Suprapubic skin (tissue), 4 donors: ENCODE measurements at places on chromosomes 11 and 22. TPM values are rescaled to one million over a fixed set of nuclear protein-coding genes. Genes with fewer than 3 reads are reported as not detected.
A peak's percentile ranks its signal among the peaks of the same experiment; 100 is the strongest.

Gene CCDC89
- total RNA-seq = 0.72 TPM

- H3K27ac ChIP-seq = no peak overlapping the region
- no peak for DNase-seq
- no peak overlapping the region for H3K4me3 ChIP-seq
These were observed 108.2 kb upstream of the OR4B1 start for GRCh38 chr11:48108231-48109045.

- peaks cover 63% of the 10 kb centered on the region for H3K4me1 ChIP-seq
- H3K27ac ChIP-seq = peak overlapping the region; percentile 18
- DNase-seq = no peak
- H3K4me3 ChIP-seq = no peak overlapping the region
- H3K27me3 ChIP-seq = peaks cover 10% of the 10 kb centered on the region
These were observed 20.0 kb downstream of the DAGLA start for GRCh38 chr11:61700212-61700611.

Gene MOGAT2
- total RNA-seq = 4.5 TPM

GRCh38 chr11:18706330-18707243 is 8.0 kb downstream of the TMEM86A start:
- peaks cover 9% of the 10 kb centered on the region for H3K36me3 ChIP-seq
- peaks cover 27% of the 10 kb centered on the region for H3K4me1 ChIP-seq
- H3K4me3 ChIP-seq = peak overlapping the region; percentile 60
- DNase-seq = no peak

GRCh38 chr11:76543006-76543703 is 98.3 kb downstream of the EMSY start:
- H3K4me3 ChIP-seq = no peak overlapping the region
- no peak for DNase-seq
- H3K27me3 ChIP-seq = no peaks in the 10 kb centered on the region

DNA sequence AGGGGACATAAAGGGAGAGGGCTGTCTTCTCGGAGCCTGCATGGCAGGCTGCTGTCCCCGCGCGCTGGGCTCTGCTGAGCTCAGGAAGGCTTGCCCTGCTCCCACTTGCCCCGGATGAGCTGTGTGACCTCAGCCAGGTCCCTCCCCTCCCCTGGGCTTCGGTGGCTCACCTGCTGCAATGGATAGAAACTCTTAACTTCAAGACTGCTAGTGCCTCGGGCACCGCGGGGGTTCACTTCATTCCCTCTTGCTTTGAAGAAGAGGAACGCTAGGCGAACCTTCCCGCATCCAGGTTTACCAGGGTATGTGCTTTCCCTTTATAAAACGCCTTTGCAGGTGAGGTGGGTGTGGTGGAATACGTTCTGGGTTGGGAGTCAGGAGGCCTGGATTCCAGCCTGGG is 115.0 kb downstream of the PHF21B start:
- H3K36me3 ChIP-seq = no peaks in the 10 kb centered on the region
- H3K4me3 ChIP-seq = no peak overlapping the region
- H3K27ac ChIP-seq = no peak overlapping the region
- peak; percentile 73 for DNase-seq

GRCh38 chr22:26970809-26971394 is 313.5 kb downstream of the MIAT start:
- no peaks in the 10 kb centered on the region for H3K36me3 ChIP-seq
- no peak for DNase-seq

Gene SHISA8
- total RNA-seq = not detected

- H3K4me3 ChIP-seq = no peak overlapping the region
- peak; percentile 52 for DNase-seq
- peaks cover 45% of the 10 kb centered on the region for H3K27me3 ChIP-seq
- H3K4me1 ChIP-seq = peaks cover 22% of the 10 kb centered on the region
These were observed 100.6 kb upstream of the FGF3 start for GRCh38 chr11:69919659-69920344.

DNA sequence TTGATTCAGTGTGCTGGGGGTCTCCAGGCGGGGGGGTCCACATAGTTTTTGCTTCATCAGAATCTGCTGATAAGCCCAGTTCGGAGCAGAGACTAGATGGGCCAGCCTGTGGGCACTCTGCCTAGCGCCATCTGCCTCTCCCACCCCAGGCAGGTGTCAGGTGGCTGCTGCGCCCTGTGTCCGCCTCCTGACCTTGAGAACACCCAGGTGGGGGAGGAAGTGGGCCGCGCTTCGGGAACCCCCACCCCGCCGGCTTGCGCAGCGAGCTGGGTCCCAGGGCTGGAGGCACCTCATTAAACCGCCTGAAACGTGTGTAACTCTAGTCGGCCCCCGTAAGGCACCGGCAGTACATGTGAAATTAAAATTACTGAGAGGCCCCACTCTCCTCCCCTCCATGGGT is 113.6 kb downstream of the KCNQ1 start:
- no peak overlapping the region for H3K27ac ChIP-seq
- no peaks in the 10 kb centered on the region for H3K36me3 ChIP-seq
- no peak for DNase-seq
- no peaks in the 10 kb centered on the region for H3K27me3 ChIP-seq
- no peaks in the 10 kb centered on the region for H3K4me1 ChIP-seq
- no peak overlapping the region for H3K4me3 ChIP-seq

Gene FJX1
- total RNA-seq = 16.8 TPM

Gene OR51B5
- not detected for total RNA-seq

DNA sequence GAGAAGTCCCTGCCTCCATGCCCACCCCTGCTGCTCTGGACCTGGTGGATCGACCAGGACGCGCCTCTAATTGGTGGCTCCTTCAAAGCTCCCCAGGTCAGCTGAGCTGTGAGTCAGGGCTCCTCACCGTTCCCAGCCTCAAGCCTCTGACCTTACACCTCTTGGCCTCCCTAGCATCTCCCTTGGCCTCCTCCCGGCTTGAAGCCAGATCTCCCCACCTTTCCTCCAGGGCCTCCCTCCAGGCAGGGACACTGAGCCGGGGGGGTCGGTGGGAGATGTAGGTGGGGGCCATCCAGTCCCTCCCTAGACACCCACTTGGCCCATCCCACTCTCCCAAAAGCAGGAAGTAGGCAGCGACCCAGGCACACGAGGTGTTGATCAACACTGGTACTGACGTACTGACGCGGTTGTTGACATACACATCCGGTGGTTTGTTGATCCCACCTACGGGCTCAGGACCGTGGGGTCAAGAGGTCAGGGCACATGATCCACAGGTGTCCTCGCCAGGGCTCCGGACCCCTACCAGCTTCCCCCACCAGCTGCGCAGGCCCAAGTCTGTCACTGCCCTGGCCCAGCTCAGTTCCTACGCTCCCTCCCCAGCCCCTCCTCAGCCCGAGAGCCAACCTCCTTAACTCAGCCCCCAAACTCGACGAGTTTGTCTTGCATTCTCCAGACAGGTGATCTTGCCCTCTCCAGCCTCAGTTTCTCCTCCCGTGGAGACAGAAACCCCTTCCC is 802 bp downstream of the ATG2A start:
- peak overlapping the region; percentile 81 for H3K27ac ChIP-seq
- peak; percentile 87 for DNase-seq
- no peaks in the 10 kb centered on the region for H3K27me3 ChIP-seq
- peaks cover 34% of the 10 kb centered on the region for H3K4me1 ChIP-seq

Gene SEPTIN5
- 116 TPM for total RNA-seq

- peaks cover 7% of the 10 kb centered on the region for H3K36me3 ChIP-seq
- peak overlapping the region; percentile 57 for H3K4me3 ChIP-seq
- H3K27me3 ChIP-seq = no peaks in the 10 kb centered on the region
- H3K27ac ChIP-seq = no peak overlapping the region
- peaks cover 53% of the 10 kb centered on the region for H3K4me1 ChIP-seq
- DNase-seq = no peak
These were observed 765 bp downstream of the RCOR2 start for GRCh38 chr11:63915961-63916836.

- no peaks in the 10 kb centered on the region for H3K4me1 ChIP-seq
- H3K27me3 ChIP-seq = peaks cover 15% of the 10 kb centered on the region
- no peaks in the 10 kb centered on the region for H3K36me3 ChIP-seq
These were observed 41.4 kb upstream of the TTLL12 start for GRCh38 chr22:43228330-43228729.

DNA sequence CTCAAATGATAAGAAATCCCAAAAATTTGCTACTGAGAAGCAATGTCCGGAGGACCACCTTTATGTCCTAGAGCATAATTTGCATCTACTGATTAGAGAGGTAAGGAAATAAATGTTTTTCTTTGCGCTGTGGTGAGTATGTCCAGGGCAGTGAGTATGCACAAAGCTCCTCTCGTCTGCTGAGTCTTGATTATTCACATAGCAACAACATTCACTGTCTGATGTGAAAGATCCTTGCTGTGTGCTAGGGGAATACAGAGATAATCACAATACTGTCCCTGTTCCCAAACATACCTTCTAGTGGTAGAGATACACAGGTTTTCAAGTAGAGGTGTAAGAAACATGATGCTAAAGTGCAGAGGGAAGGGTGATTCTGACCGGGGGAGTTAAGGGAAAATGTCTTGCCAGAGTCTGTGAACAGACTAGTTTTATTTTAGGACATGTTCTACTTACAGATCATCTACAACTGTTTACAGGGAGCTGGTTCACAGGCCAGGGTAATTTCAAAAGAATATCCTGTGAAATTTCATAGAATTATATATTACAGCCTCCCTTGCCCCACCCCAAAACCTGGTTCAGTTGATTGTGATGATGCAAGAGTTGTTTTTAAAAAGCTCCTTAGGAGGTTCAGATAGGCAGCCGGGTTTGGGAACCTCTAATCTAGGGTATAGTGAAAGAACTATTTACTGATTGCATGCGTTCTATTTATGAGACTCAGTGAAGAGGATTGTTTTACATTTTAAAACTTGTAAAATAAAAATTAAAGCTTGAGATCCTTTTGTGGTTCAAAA is 12.6 kb downstream of the MED17 start:
- no peaks in the 10 kb centered on the region for H3K27me3 ChIP-seq
- no peak overlapping the region for H3K27ac ChIP-seq
- H3K4me3 ChIP-seq = no peak overlapping the region
- no peaks in the 10 kb centered on the region for H3K4me1 ChIP-seq

DNA sequence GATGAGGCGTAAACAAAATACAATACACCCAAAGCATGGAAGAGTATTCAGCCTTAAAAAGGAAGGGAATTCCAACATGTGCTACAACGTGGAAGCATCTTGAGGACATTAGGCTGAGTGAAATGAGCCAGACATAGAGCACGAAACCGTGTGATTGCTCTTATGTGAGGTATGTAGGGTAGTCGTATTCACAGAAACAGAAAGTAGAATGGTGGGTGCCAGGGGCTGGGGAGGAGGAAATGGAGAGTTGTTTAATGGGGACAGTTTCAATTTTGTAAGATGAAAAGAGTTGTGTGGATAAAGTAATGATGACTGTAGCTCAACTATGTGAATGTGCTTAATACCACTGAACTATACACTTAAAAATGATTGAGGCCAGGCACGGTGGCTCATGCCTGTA is 10.2 kb upstream of the KMT5B start:
- H3K27me3 ChIP-seq = no peaks in the 10 kb centered on the region
- no peak overlapping the region for H3K4me3 ChIP-seq
- H3K27ac ChIP-seq = no peak overlapping the region

Gene CBLIF
- not detected for total RNA-seq

DNA sequence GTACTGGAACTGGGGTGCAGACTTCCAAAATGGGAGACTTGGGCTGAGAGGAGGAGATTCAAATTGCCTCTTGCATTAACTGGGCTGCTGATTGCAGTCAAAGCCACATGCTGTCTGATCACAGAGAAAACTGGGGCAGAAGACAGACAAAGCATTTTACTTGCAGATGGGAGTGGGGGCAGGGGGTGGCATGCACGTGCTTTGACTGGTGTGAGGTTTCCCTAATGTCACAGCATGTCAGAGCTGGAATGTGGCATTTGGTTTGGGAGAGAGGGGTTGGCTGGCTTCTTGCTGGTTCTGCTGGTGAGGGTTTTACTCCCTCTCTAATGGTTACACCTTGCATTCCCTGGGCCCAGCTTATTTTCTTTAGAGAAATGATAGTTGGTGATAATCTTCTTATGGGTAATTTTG is 2.9 kb downstream of the TUB start:
- H3K36me3 ChIP-seq = no peaks in the 10 kb centered on the region
- H3K4me1 ChIP-seq = peaks cover 29% of the 10 kb centered on the region
- DNase-seq = no peak
- peaks cover 6% of the 10 kb centered on the region for H3K27me3 ChIP-seq
